ENCODE measurements at places on chromosomes 3 and 15. TPM values are rescaled to one million over a fixed set of nuclear protein-coding genes. Genes with fewer than 3 reads are reported as not detected.

The AGTR1 gene
- polyA plus RNA-seq: 1.1 TPM

The PARP15 gene
- not detected for polyA plus RNA-seq

The NTRK3 gene
- 60.8 TPM for polyA plus RNA-seq

The TRIM42 gene
- polyA plus RNA-seq: not detected

The ETV5 gene
- polyA plus RNA-seq: 22.6 TPM

The COL6A5 gene
- not detected for polyA plus RNA-seq

The KIF9 gene
- 16.6 TPM for polyA plus RNA-seq

The HTR3E gene
- not detected for polyA plus RNA-seq

The MCF2L2 gene
- not detected for polyA plus RNA-seq

The GPR62 gene
- polyA plus RNA-seq: 0.05 TPM

The GPR160 gene
- polyA plus RNA-seq: 2.0 TPM

The NOX5 gene
- 0.17 TPM for polyA plus RNA-seq

The KPNA4 gene
- polyA plus RNA-seq: 37.6 TPM

The CNTN4 gene
- polyA plus RNA-seq: not detected

The TEX9 gene
- polyA plus RNA-seq: 8.5 TPM

The PHLDB2 gene
- 59.7 TPM for polyA plus RNA-seq

GRCh38 chr3:169362301-169362700 is 301.2 kb downstream of the MECOM start:
- DNase-seq: no peak

GRCh38 chr3:143352850-143353550 is 233.4 kb downstream of the CHST2 start:
- no peak for DNase-seq

- no peak for DNase-seq
Observed at GRCh38 chr3:195580744-195581443, 2.8 kb downstream of the APOD start.

- DNase-seq: no peak
Observed at GRCh38 chr3:151774235-151774634, 39.7 kb upstream of the AADAC start.

DNA sequence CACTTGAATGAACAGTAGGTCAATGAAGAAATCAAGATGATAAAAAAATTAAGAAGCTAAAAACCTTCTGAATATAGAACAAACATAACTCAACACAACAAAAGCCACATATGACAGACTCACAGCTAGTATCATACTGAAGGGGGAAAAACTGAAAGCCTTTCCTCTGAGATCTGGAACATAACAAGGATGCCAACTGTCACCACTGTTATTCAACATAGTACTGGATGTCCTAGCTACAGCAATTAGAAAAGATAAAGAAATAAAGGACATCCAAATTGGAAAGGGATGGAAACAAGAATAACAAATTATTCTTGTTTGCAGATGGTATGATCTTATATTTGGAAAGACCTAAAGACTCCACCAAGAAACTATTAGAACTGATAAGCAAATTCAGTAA is 60.8 kb downstream of the ILDR1 start:
- DNase-seq: no peak

DNA sequence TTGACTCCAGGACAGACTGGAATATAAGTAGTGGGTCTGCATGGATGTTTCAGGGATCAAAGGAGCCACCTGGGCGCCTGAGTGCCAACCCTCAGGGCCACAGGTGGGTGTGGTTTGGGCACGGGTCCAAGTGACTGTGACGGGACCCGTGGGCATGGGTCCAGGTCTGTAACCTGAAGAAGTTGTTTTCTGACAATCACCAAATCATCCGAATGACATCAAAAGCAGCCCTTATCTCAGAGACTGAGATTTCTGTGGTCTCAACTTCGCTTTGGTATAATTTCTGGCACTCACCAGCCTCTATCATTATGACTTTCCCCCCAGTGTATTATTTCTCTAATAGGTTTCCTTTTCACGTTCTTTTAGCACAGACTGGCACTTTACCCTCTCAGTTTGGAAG is 24.4 kb downstream of the RLBP1 start:
- no peak for DNase-seq

DNA sequence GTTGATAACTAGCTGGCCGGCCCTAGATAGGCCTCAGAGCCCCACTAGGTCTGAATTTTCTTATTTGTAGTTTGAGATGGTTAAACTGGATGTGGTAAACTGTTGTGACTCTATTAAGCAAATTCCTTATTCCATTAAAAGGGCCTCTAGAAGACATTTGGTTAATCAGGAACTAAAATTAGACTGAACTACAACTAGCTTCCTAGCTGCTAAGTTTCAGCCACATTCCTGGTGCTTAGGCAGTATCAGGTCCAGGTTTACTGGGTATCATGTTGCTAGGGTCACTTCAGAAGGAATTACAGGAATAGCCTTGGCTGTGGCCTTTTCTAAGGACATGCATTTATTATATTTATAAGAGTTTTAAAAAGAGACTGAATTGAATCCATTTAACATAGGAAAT is 136.3 kb downstream of the PLD1 start:
- no peak for DNase-seq

DNA sequence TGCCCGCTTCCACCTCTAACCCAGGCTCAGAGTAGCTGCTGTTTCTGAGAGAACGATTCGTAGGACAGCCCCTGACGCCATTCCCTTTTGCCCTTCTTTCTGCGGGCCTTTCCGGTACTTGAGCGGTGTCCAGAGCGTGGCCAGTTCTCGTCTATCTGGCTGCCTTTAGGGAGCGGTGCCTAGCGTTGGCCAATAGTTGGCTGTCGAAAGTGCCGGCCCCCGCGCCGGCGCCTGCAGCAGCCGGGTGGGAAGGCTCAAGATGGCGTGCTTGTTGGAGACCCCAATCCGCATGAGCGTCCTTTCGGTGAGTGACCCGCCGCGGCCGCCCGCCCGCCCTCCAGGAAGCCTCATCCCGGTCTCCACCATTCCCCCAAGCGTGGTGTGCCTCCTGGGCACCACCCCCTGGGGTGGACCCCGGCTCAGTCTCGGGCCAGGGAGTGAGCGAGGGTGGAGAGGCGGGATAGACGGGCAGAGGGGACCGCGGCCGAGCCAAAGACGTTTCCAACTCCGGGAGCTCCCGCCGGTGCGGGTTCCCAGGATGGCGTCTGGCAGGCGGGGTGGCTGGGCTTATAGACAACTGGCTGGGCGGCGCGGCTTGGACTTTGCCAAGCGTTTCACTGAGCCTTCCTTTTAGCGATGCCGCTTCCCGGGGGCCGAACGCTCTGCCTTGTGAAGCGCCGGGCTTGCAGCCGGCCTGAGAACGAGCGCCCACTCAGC is at the start of gene ARMC8:
Gene ARMC8 (plus strand): TSS at position 6 of the 717 bp plus-strand sequence. CDS start 254 bp downstream, at position 260.
- DNase-seq: peak; percentile 43

GRCh38 chr3:73070675-73071575 is 9.5 kb downstream of the EBLN2 start:
- no peak for DNase-seq

- no peak for DNase-seq
Observed at GRCh38 chr3:156093964-156094363, 26.4 kb upstream of the KCNAB1 start.

- DNase-seq: no peak
Observed at GRCh38 chr15:99844150-99844549, 110.9 kb upstream of the LYSMD4 start.

DNA sequence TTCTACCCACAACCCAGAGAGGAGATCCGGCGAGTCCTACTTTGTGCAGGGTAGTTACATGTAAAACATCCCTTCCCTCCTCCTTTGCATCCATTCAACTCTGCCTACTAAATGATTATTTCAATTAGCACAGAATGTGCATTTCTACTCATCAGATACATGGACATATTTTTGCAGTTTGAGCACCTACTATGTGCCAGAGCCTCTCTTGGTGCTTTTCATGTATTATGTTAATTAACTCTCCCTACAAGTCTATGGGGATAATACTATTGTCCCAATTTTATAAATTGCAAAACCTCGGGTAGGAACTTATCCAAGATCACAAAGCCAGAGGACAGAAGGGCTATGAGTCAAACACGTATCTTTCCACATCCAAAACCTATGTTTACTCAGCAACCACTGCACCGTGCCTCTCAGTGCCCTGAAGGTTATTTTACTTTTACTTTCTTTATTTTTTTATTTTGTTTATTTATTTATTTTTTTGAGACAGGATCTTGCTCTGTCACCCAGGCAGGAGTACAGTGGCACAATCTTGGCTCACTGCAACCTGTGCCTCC is 432.8 kb downstream of the MAGI1 start:
- DNase-seq: no peak

DNA sequence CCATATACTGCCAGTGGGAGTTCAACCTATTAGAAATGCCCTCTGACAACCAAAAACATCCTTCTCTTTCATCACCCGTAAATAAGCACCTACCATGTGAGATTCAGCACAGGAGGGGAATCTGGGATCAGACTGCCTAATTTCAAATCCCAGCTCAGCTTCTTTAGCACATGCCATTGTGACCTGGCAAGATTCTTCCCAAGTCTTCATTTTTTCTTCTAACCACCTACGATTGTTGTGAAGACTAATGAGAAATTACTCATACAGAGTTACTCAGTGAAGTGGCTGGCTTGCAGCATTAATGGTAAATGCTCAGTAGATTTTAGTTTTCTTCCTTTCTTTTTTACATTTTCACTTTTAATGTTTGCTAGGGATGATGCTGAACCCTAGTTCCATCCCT is 176.7 kb downstream of the PDZRN3 start:
- DNase-seq: no peak

GRCh38 chr3:149567381-149567780 is 90.4 kb downstream of the WWTR1 start:
- no peak for DNase-seq

DNA sequence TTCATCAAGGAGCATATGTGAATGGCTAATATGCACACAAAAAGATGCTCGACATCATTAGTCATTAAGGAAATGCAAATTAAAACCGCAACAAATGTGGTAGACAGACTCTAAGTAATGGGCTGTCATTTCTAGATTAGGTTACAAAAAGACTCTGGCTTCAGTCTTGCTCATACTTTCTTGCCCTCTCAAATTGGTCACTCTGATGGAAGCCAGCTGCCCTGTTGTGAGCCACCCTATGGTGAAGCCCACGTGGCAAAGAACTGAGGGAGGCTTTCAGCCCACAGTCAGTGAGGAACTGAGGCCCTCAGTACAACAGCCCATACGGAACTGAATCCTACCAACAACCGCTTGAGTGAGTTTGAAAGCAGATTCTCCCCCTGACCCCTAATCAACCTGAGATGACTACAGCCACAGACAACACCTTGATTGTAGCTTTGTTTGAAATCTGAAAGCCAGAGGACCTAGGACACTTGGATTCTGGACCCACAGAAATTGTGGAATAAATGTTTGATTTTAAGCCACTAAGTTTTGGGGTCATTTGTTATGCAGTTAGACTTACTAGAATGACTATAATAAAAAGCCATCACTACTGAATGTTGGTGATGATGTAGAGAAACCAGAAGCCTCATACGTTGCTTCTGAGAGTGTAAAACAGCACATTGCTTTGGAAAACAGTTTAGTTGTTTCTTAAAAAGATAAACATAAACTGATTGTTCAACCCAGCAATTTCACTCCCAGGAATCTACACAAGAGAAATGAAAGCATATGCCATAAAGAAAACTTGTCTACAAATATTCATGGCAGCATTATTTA is 45.7 kb downstream of the EHHADH start:
- no peak for DNase-seq

DNA sequence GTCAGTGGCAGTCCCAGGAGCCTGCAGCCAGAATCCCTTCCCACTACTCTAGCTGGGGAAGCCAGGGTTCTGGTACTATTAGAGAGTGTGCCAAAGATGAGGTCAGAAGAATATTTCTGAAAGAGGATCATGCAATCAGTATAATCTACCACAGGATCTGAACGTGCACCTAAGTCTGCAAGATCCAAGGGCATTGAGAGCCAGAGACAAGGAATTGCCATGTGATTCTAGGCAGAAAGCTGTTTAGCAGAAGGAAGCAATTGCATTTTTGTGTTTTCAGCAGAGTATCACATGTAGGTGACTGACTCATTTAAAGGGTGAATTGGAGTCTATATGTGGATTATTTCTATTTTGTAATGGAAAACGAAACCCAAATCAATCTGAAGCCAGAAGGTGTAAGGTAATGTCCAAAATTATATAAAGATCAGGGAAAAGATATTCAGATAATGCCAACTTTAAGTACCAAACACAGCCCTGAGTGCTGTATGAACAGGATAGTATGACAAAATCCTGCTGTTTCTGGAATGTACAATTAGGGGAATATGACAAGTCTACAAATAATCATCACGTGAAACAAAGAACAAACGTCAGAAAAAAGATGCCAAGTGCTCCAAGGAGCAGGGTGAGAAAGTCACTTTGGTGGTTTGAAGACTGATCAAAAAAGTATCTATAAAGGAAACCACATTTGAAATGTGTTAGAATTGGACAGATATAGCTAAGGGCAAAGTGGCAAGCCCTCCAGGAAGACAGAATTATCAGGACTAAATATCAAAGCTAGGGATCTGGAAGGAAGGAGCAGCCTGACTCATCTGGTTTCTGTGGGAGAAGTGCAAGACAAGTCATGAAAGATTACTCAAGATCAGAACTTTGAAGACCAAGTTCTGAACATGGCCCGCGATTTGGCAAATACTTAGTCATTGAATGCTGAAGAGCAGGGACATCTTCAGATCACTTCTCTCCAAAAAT is 1036.6 kb downstream of the NTRK3 start:
- DNase-seq: no peak

DNA sequence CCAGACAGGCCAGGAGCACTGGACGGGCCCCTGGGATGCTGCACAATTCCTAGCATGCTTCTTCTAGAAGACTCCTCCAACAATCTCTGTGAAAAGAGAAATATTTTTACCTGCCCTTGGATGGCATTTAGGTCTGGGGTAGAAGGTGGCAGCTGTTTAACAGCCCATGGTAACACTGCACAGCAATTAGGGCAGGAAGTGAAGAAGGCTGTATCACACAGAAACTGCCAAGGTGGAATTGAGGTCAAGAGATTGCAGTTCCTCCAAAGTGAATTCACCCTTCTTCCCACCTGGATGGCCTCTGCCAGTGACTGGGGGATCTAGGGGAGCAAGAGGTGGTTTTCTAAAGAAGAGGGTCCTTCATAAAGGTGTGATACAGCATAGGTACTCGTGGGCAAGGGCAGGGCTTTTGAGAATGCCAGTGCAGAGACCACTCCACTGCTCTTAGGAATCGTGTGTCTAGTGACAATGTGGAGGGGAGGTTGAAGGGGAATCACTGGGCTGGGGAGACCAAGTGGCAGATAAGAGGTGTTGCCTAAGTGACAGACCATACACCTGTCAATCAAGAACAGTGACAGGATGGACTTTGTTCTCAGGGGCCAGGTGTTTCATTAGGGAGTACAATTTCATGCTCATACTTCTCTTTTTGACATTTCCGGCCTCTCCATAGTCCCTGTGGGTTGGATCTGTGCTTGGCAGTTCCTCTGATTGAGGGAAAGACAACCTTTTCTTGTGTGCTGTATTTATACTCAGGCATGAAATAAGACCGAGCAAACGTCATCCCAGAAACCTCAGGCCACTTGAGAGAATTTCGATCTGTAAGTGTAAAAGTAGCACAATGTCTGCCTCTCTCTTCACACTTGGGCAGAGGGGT is 83.5 kb upstream of the BCL6 start:
- no peak for DNase-seq
